ENCODE measurements at places on chromosomes 1 and 21.

DNA sequence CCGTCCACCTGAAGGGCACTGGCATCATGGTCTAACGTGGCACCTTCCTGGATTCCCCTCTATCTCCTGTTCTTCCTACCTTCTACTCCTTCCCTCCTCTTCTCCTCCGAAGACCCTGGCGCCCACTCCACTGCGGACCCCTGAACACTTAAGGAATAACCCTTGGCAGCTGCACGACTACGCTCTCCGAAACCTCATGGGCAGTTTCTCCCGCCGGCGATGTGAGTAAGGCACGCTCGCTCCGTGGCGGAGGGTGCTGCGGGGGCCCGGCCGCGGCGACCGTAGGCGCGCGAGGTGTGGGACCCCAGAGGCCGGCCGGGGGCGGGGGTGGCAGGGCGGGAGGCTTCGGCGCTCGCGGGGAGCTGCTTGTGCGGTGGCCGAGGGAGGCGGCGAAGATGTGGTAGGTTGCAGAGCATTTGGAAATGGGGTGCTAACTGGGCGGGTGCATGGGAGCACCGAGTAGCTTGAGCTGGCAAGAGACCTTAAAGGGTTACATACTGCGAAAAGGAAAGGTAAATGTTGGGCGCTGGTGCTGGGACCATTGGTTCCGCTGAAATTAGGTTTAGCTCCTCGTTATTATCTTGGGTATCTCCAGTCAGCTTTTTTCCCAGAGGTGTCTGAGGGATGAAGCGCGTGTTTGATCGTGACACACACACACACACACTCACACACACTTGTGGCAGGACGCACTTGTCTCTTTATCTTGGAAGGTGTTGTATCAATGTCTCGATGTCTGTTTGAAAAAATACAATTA lies 876 bp downstream of the LRRC7 start:
- DNase-seq, result no peak

DNA sequence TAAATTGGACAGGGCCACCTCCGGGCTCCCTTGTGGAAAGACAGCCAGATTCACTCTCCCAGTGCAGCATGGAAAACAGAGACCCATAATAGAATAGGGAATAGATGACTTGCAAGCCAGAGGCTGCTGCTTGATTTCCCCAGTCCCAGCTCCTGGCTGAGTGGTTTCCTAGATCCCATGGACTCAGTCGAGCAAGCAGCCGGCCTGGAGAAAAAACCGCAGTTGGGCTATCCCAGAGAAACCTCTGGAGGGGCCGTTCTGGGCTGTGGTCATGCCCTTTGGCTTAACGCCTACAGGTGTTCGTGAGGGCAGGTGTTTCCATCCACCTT lies 61.7 kb downstream of the ELK4 start:
- DNase-seq, result no peak

DNA sequence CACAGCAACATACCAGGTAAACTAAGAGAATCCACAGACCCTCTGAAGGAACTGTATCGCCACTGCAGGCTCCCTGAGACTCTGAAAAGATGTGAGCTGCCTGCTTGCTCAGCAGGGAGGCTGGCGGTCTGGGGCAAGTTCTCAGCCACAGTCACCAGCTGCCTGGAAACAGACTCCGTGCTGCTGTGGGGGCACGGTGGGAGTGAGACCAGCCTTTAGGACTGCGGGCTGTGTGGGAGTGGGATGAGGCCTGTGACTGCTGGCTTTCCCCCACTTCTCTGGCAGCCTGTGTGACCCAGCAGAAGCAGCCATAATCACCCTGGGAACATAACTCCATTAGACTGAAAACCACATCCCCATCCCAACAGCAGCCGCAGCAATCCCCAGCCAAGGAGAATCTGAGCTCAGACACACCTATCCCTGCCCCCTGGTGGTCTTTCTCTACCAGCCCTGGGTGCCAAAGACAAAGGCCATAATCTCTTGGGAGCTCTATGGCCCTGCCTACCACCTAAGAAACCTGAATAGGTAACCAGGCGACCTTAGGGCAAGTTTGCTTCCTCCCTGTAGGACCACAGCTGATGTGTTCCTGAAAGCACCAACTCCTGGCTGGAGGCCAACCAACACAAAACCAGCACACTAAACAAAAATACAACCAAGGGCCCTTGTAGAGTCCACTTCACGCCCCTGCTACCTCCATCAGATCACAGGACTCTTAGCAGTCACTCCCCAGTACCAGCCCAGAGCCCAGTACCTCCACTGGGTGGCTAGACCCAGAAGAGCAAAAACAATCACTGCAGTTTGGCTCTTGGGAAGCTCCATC lies 151.5 kb downstream of the SMYD3 start:
- no peak for DNase-seq

DNA sequence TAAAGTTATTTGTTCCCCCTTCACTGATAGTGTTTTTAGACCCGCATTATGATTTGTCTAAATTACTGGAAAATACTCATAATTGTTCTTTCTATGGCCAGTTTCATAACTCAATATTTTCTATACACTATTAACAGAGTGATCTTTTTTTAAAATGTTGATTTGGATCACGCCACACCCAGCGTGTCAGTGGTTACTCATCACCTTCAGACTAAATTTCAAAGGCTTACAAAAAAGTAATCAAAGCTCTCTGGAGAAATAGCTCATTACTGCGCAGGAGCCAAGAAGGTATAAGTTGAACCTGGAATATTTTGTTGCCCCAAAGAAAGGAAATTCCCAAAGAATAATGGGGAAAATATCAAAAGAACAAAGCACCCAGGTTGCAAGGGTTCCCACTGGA lies 104.9 kb downstream of the EVI5 start:
- DNase-seq, result no peak

GRCh38 chr1:182391028-182391361 lies 595 bp downstream of the GLUL start:
- no peak for DNase-seq

GRCh38 chr21:17976691-17977090 lies 157.5 kb upstream of the C21orf91 start:
- no peak for DNase-seq

DNA sequence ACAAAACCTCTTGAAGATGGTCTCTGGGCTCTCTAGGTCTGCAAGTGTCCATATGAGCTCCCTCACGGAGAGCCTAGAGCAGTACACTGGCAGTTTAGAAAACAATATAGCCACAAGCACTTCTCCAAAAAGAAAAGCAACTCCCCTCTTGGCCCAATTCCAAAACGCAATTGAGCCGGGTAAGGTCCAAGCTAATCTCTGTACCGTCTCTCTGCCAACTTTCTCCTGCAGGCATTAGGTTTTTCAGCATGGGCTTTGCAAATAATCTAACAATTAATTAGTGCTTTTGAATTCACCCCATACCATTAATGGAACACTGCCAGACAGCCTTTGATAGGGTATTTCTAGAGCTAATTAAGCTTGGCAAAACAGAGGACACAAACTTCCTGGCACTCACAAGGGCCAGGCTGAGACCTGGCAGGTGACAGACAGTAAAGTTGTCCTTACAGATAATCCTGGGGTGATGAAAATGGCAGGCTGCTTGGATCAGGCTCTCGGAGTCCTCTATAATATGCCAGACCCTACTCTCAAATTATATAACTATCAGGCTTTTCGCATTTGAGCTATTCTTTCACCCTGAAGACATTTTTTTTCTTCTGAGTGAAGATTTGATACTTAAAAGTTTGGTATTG lies 39.8 kb downstream of the TGFBR3 start:
- peak; percentile 32 for DNase-seq

DNA sequence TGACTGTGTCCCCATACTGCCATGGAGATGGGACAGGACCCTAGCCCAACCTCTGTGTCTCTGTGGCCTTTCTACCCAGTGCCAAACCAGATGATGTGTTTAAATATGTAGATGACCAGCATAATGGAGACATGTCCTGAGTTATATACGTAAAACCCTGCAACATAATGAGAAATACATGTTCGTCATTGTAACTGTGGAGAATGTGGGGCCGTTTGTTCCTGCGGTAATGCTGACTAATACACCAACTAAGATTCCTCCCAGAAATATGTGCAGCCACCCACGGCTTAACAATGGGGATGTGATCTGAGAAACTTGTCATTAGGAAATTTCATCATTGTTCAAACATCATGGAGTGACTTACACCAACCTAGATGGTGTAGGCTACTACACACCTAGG lies 71.7 kb upstream of the SIM2 start:
- peak; percentile 52 for DNase-seq

DNA sequence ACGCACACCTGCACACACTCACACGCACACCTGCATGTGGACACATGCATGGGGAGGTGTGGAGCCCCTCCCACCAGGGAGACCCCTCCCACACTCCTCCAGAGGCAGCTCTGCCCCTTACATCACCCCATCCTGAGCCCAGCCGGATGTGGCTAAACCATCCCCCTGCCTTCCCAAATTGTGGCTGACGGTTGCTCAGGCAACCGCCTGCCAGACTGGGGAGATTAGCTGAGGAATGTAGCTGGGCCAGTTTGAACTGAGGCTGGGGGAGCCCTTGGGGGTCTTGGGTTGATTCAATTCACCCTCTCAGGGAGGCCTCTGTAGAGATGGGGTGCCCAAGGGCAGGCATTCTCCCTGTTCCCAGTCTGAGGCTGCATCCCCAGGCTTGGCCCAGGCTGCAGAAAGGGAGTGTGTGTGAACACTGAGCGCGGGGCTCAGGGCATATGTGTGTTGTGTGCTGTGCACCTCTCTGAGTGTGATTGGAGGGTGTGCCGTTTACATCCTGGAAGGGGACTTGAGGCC lies 12.9 kb downstream of the PTPRU start:
- peak; percentile 38 for DNase-seq

DNA sequence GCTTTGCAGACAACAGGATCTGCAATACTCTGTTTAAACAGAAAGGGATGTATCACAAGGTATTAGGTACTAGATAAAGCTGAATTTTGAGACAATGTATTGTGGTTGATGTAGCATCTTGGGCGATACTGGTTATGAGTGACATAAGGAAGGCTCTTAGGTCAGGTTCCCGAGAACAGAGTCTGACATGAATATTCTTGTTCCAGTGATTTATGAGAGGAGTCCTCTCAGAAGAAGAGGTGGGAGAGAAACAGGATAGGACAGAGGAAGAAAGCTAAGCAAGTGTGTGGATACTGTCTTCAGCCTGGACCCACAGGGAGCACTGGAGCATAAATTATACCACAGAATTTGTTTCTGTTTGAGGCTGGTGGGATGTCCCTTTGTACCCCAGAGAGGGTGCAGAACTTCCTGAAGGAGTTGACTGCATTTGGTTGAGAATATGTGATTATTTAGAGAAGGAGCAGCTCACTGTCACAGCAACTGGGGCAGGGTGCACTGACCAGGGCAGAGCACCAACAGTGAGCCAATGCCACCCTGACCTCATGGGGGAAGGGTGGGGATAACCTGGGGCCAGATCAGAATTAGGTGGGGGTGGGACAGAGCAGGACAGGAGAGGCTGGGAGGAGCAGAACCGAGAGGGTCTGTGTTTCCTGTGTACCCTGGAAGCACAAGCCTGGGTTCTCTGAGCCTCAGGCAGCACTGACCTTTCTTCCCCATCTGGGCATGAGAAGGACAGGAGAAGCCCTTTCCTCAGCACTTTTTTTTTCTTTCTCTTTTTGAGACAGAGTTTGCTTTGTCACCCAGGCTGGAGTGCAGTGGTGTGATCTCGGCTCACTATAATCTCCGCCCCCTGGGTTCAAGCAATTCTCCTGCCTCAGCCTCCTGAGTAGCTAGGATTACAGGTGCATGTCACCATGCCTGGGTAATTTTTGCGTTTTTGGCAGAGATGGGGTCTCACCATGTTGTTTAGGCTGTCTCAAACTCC lies 36.3 kb upstream of the SLC6A9 start:
- no peak for DNase-seq

GRCh38 chr1:200075938-200076546 lies 48.5 kb downstream of the NR5A2 start:
- peak; percentile 94 for DNase-seq

DNA sequence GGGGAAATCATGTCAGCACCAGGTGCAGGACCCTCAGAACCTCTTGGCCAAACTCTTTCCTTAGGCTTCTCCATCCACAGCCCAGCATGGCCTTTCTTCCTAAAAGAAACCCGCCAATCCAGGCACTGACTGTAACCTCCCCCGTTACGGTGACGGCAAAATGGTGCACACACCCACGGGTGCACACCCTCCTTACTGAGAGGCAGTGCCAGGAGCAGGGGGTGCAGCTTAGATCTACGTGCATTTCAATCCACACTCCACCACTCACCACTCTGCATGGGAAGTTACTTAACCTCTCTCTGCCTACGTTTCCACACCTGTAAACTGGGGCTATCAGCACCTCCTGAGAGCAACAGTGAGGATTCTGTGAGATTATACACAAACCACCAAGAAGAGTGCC lies 31.0 kb downstream of the SUSD4 start:
- DNase-seq, result no peak

DNA sequence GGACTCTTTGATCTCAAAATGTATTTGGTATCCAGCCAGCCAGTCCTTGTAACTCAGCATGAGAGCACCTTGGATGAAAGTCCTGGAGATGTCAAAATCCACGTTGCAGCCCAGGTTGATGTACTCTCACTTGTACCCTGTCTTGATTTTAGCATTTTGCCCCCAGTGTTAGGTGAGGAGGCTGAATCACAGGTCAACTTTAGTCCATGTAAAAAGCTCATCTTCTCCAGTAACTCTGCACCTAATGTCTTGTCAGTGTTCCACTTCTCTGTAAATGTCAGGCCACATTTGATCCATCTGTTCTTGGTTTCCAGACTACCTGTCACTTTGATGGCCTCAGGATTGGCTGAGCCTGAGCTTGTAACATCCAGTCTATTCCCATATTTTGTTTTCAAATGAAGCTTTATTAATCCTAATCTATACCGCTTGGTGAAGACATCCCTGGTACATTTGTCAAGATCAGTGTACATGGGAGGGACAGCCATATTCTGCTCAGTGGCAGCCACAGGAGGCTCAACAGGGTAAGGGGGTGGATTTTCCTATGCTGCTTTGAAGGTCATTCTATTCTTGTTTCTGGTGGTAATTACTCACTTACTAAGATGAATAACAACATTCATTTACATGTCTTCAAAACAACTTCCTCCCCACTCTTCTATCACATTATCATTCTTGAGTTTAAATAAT lies 24.1 kb upstream of the FCRL3 start:
- DNase-seq, result no peak

DNA sequence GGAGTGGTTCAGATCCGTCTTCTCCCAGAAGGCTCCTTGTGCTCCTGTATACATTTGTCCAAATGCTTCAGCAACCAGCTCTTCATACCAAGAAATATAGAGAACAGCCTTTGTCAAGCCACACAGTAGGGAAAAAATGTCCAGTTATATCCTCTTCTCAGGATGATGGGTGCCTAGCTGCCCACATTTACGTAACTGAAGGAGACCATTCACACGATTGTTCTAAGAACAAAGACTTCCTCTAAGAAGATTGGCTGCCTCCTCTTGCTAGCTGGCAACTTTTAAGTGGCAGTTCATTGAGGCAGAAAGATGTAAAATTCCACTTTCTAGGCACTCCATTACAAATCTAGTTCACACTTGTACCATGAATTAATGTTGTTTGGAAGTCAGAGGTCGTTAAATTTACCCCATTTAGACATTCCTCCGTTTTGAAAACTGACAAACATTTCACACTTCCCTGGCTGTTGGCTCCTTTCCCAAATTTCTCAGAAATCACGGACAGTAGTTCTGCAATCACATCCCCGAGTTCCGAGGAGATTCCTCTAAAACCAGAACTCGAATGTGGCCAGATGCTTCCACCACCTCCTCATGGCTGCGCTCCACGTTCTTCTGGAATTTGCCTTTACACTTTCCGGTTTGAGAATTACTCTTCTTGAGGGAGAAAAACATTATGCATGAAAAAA lies 45.6 kb upstream of the CSF1 start:
- DNase-seq, result peak; percentile 99
